ENCODE measurements at places on chromosomes 3 and 15.

DNA sequence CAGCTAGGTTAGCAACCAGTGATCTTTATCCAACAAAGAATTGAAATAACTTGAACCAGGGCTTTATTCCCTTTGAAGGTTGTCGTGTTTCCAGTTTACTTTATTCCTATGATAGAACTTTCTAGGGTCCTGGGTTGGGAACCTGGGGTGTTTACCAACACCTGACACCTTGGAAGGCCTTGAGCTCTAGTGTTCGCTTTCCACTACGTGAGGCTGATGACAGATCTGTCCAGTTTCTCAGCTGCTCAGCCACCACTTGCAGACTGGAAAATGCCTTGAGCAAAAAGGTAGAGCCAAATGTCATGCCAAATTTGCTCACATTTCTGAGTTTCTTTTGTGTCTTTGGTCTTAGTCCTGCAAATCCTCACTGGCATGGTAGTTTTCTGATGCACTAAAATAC lies 227.2 kb downstream of the ADAMTSL3 start:
- DNase-seq: no peak

GRCh38 chr3:180274536-180274935 lies 237.8 kb upstream of the PEX5L start:
- DNase-seq: no peak

- DNase-seq: no peak
These were observed 71.3 kb upstream of the WNT7A start for GRCh38 chr3:13951184-13951583.

- no peak for DNase-seq
These were observed 39.0 kb downstream of the FAM3D start for GRCh38 chr3:58627570-58627885.

DNA sequence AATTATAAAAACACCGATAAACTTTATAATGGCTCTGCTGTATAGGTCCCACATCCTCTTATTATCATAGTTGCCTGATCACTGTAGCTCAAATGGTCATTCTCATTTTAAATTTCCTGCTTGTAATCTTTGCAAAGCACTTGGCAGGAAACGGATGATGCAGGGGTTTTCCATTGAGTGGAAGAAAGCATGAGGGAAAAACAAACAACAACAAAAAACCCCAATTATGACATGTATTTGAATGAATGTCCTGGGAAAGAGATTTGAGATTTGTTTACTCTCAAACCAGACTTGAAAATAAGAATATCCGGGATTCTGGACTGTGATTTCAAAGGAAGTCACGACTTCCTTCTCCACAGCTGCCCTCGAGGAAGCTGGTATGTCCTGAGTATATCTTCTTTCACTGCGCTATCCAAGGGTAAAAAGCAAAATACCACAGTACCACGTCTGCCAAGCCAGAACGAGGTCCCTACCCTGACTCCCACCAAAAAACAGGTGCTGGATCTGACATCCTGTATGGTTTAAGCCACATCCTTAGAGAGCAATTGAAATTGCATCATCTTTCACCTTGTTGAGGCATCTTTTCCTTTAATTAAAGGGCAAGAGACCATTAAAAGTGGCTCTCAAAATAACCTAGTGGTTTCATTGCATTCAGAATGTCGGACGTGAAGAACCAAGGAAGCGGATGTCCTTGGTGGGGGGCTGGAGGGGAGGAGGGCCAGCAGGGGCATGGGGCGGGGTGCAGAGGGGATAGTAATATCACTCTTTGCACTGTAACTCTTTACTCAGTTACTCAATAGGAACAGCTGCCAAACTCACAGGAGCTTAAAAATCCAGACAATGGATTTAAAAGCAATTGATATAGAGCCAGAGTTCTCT lies 13.5 kb upstream of the TIPIN start:
- no peak for DNase-seq

GRCh38 chr3:126961191-126961790 lies 21.6 kb upstream of the PLXNA1 start:
- DNase-seq: no peak

DNA sequence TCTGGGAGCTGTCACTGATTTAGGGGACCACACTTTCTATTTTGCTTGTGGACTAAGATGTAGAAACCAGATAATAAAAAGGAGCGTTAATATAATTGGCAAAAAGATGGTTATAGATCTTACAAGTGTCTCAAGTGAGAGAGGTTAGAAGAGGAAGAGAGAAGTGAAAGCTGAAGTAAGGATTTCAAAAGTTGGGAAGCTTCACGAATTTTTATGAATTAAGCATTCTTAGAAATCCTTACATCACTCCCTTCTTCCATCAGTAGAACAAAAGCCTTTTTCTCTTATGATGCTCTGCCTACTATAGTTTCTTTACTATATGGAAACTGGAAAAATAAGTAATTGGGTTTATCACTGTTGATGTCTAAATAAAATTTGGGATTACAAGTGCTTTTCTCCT lies 146.5 kb downstream of the FNDC3B start:
- DNase-seq: no peak

- no peak for DNase-seq
These were observed 10.7 kb upstream of the CNTN6 start for GRCh38 chr3:1082108-1082507.
